CD4-positive, alpha-beta T cell (primary cell): ENCODE measurements at places on chromosomes 13 and 19.

- peak; percentile 92 for DNase-seq
Measured at GRCh38 chr13:52450012-52450792, at the start of gene VPS36. VPS36 (minus strand) TSS chr13:52450634; CDS start chr13:52450594, 40 bp downstream.

GRCh38 chr13:48490241-48490640, 42.6 kb downstream of the RCBTB2 start:
- DNase-seq = no peak

DNA sequence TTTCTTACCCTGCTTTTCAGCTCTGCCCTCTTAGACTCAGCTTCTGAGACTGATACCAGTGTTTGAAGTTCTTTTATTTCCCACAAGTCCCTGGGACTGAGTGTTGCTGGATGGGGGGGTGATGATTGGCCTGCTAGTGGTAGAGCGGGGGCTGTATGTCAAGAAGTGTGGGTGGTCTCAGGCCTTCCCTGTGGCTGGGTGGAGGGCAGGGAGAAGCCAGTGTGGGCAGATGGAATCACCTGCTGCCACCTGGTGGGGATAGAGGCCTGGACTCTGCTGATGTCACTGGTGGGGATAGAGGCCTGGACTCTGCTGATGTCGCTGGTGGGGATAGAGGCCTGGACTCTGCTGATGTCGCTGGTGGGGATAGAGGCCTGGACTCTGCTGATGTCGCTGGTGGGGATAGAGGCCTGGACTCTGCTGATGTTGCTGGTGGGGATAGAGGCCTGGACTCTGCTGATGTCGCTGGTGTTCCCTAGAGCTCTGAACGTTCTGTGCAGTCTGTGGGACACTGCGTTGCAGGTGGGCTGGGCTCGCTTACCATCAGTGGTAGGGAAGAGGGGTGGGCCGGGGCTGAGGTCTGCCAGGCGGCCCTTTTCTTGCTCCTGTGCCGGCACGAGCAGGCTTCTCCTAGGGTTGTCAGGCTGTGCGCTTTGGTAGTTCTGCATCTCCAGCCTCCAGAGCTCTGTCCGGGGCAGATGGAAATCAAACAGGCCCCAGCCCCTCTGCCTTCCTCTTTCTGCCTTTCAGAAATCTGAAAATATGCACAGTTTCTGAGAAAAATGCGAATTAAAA, 101.3 kb downstream of the ARHGEF7 start:
- peak; percentile 19 for DNase-seq

DNA sequence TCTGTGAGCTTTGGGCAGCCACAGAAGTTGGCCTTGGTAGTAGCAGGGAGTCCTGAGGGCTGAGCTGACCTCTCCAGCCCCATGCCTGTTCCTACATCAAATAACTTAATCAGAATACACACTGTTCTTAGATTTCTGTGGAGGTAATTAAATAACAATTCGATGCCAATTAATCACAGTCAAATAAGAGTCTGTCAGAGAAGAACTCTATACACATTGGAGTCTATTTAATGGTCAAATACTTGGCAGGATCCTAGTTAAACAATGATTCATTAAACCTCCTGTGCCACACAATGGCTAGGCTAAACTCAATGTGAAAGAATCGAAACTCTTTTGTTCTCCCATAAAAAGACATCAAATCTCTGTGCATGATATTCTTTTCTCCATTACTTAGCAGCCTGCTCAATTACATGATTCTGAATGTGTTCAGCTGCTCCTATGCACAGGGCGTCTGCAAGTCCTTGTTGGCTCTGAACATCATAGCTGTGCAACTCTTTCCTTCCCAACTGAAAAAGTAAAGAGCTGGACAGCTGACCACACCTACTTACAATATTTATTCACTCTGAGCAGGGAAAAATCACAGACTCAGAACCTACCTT, 173.1 kb downstream of the ABCC4 start:
- no peak for DNase-seq

- DNase-seq = peak; percentile 65
Measured at GRCh38 chr13:108322206-108322824, 52.8 kb downstream of the TNFSF13B start.

DNA sequence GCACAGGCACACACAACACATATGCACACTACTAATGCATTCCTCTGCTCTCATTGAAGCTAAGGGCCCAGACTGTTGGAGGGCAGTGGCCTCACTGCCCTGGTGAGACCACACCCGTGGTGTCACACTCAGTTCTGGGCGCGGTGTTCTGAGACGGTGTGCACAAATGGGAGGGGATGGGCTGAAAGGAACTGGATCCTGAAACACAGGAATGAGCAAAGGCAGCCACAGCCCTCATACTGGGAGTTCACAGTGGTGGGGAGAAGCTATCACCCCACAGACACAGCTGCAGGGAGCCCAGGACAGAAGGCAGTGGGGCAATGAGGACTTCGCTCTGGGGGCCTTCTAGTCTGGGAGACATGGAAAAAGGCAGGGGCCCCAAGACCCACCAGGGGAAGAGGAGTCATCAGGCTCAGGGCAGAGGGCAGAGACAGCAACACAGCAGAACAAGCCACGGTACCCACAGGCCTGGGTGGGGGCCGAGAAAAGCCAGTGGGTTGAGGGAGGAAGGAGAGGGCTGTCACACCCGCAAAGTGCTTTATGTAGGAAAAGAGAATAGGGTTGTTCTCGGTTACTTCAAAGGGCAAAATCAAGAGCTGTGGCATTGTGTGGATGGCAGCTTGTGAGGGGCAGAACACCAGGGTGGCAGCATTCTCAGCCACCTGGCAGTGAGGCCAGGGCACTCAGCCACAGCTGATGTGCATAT, 75.4 kb upstream of the GPR183 start:
- peak; percentile 33 for DNase-seq

- DNase-seq = no peak
Measured at GRCh38 chr13:79987323-79987722, 353.6 kb downstream of the SPRY2 start.

DNA sequence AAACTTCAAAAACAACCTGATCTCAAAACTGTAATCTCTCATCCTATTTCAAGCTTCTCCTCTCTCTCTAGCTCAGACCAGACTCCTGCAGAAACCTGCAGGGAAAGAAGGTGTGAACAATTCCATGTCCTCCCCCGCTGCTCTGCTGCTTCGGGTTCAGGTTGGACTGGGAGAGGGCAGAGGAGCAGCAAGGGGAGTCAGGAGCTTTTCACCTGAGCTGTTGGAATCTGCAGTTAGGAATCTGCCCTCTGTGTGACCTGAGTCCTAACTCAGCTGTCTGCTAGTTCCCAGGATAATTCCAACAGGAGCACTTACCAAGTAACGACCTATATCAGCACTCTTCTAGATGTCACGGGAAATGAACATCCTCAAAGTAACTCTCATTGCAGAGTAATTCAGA, 118.3 kb downstream of the DNAJC15 start:
- DNase-seq = no peak

DNA sequence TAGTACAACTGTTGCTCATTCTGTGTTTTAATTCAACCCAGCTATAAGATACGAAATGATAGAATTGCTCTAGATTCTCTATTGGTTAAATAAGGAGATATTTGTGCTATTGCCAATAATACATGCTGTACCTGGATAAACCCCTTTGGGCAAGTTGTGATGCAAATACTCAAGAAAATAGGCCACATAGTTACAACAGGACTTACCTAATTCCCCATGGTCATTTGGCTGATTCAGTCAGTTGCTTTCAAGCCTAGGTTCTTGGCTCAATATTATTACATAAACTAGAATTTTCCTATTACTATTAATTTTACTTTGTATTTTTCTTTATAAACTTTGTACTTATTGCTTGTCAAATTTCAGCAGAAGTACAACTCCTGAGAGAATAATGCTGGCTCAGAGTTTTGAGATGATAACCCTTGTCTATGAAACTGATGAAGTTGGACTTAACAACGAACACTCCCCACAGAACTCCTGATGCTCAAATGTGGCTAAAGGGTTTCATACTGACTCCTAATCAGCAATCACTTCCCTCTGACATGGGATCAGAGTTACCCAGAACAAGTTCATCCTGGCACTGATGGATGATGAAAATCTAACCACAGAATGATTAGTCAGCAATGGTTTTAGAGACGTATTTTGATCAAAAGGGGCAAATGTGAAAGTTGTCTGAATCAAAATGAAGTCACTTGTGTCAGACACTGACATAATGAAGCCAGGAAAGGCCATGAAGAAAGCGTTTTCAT, 221.1 kb downstream of the ITGBL1 start:
- no peak for DNase-seq

GRCh38 chr13:62879071-62879470, 1463.4 kb upstream of the PCDH20 start:
- DNase-seq = no peak

DNA sequence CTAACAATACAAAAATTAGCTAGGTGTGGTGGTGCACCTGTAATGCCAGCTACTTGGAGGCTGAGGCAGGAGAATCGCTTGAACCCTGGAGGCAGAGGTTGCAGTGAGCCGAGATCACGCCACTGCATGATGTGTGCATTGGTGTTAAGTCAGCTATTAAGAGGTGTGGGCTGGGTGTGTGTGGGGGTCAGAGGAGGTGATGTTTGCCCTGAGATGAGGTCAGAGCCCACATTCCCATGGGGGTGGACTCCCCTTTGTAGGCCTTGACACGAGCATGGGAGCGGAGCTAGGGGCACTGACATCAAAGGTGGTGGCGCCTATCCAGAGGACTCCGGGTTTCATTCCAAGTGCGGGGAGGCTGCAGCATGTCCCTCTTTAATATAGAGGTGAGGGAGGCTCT, 34.6 kb upstream of the LDLR start:
- no peak for DNase-seq

DNA sequence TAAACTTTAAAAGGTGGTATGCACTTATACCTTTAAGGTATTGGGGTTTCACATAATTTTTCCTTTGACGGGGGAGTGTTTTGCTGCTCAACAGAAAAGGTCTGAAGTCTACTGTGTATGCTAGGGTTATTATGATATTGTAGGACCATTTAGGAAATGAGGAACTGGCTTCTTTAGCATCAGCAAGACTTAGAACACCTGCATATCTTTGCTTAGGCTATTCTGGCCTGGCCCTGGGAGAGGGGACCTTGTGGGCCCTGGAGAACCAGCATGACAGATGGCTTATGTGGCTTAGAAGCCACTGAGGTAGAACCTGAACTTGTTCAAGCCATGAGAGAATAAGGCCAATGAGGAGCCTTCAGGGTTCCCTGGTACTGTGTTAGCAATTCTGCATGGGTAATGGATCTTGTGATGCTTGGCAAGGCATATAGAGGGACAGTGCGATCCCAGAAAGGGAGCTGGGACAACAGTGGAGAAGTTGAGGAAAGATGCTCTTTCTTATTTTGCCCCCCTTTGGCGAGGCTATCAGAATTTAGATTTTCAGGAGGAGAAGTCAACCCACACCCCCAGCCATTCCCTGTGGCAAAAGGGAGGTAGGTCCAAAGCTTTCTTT, 4.3 kb downstream of the RGCC start:
- DNase-seq = no peak

DNA sequence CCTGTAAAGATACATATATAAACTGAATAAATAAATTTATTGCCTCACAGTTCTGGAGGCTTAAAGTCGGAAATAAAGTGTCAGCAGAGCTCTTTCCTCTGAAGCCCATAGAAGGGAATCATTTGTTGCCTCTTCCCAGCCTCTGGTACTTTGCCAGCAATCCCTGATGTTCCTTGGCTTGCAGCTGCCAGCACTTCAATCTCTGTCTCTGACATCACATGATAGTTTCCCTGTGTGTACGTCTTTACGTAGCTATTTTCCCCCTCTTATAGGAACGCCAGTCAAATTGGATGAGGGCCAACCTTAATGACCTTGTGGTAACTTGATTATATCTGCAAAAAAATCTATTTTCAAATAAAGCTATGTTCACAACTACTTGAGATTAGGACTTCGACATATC, 250.9 kb downstream of the LIG4 start:
- DNase-seq = no peak

DNA sequence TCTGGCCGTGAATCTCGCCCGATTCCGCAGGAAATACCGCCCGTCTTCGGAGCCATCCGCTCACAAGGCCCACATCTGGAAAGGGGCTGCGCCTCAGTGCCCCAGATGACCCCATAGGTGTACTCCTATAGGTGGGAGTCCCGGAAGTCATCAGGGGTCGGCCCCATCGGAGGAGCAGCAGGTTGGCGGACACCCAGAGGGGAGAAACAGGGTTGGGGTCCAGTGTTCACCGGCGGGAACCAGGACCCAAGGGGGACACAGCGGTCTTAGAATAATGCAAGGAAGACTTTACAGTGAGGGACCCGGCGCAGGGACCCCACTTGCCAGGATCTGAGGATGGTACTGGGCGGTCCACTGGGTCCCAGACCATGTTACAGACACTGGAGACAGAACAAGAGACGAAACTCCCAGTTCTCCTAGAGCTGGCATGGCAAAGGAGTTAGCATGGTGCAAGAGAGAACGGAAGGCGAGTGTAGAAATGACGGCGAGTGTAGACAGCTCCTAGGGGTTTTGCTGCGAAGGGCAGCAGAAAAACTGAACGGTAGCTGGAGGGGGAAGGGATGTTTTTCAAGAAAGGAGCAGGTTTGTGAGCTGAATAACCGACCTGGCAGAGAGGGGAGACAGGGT, 4.2 kb upstream of the RGL3 start:
- no peak for DNase-seq

GRCh38 chr13:99871249-99871898, 100.2 kb downstream of the ZIC5 start:
- no peak for DNase-seq

DNA sequence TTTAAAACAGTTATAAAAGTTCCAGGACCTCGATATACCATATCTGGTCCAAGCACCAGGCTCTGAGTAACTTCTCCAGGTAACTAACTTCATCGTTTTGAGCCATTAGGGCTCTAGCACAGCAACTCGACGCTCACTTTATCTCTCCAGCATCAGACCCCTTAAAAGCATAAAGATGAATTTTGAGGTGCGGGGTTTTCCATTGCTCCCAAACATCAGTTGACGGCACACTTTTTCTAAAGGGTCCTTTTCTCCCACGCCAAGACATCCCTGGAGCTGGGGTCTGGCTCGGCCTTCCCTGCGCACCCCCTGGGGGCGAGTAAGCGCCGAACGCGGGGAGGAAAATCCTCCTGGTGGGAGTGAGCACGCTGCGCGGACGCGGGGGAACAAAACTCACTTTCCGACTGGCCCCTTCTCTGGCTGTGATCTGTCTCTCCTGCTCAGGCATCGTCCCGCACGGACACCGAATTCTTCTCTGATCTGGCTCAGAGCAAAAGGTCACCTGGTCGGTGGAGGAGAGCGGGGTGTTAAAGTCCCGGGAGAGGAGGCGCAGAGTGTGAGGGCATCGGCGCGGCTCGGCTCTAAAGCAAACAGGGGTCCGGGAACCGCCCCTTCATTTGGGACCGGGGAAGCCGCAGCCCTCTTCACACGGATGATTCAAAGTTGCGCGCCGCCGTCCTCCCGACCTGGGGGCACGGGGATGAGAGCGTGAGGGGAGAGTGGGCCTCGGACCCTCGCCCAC, at the start of gene ATP7B:
ATP7B (minus strand) TSS at position 561 of the 742 bp plus-strand sequence; CDS start at position 448, 113 bp downstream.
- DNase-seq = no peak
